ENCODE measurements at places on chromosomes 5 and 9.

- DNase-seq = no peak
Measured at GRCh38 chr9:98575379-98576346, 133.1 kb downstream of the GABBR2 start.

GRCh38 chr5:1735320-1735970 lies 64.2 kb downstream of the MRPL36 start:
- peak; percentile 9 for DNase-seq

GRCh38 chr9:14366076-14366475 lies 52.1 kb upstream of the NFIB start:
- no peak for DNase-seq

- DNase-seq = no peak
Measured at GRCh38 chr5:140633021-140633471, at the start of gene CD14. Gene CD14, minus strand, starts transcription at chr5:140633175. Its CDS starts 104 bp downstream, at chr5:140633071.

GRCh38 chr9:88015606-88016005 lies 41.3 kb upstream of the CDK20 start:
- DNase-seq = no peak

- DNase-seq = peak; percentile 54
Measured at GRCh38 chr5:73693573-73694061, 67.6 kb downstream of the ARHGEF28 start.

- DNase-seq = no peak
Measured at GRCh38 chr5:59328709-59329296, 564.7 kb downstream of the PDE4D start.

- peak; percentile 37 for DNase-seq
Measured at GRCh38 chr9:90099262-90099963, 494.6 kb downstream of the GADD45G start.

DNA sequence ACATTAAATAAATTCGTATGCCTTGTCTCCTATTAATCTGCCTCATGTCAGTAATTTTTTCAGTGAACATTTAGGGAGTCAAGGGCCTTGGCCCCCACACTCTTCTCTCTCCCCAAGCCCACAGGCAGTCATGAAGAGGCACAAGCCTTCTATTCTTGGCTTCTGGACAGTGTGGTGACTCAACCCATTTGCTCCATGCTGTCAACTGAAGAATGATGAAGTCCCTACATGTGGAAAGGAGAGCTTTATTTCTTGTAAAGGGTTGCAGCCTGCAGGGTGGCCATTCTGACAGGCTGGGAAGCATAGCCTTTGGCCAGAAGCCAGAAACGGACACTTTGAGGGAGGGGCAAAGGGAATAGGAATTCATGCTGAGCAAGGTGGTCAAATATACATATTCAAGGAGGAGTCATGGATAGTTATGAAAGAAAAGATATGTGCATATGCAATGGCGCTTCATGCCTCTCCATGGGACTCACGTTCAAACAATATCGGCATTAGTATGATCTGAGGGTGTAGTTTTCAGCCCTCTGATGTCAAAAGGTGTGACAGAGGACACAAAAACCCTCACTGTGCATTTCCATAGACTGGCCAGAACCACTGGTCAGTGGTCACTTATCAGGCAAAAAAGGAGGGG lies 31.3 kb downstream of the ANKRA2 start:
- DNase-seq = no peak

- no peak for DNase-seq
Measured at GRCh38 chr5:98158440-98158839, 615.0 kb upstream of the RGMB start.

DNA sequence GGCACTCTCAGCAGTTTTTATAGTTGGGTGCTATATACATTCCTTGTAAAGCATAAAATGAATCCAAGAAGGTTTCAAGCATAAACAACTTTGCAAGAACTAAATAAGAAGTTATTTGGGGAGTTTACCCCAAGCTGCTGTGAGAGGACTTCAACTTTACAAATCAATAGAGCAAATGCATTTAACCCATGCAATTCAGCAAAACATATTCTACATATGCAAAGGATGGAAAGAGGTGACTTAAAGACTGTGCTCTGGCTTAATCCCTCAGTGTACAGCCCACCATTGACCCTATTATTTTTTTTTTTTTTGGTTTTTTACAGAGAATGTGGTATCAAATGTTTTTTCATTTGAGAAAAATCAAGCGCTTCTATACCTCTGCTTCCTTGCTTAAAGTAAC lies 736.5 kb downstream of the CETN3 start:
- no peak for DNase-seq

Data from D341Med (cell line).